ENCODE measurements at places on chromosomes 5 and 9.

- DNase-seq = no peak
Observed at GRCh38 chr5:111439473-111440075, 72.8 kb downstream of the STARD4 start.

- no peak for DNase-seq
Observed at GRCh38 chr5:114857941-114858551, 311.7 kb downstream of the TRIM36 start.

DNA sequence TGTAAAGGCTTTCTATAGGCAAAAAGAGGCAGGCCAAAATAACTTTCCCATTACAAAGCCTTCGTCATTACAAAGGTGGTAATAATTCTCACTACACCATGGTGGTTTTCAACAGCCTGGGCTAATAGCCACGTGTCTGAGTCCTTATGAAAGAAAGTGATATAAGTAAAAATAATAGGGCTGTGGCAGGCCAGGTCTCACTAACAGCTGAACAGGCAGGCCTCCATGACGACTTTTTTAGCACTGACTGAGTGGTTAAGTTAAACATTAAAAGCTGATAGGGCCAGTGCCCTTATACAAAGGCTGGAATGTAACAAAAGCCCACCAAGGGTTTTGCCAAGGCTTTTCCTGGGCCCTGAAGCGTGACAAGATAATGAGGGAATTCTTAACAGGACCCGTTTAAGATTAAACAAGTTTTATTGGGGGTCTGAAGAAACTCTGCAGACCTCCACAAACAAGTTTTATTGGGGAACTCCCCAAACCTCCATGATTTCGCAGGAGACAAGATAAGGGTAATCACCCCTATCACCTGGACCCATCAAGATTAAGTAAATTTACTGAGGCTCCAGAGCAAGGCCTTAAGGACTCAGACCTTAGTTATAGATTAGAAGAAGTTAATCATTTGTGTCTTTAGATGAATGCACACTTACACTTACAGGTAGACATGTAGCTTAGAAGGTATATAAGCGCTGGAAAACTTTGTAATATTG is 412.9 kb downstream of the CHSY3 start:
- DNase-seq = no peak

DNA sequence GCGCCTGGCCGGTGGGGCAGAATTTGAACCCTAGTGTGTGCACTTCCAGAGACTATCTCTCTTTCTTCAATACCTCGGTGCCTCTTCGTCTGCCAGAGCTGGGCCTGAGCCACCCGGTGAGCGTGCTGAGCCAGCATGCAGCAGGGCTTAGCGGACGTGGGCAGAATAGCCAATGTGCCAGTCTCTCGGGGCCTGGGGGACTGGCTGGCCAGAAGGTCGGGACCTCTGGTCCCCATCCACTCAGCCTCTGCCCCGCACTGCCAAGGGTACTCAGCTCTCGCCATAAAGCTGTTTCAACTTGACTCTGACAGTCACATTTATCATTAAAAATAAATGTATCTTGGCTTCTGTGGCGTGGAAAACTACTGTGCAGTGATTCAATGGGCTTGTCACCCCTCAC is 4.2 kb upstream of the FIBCD1 start:
- no peak for DNase-seq

DNA sequence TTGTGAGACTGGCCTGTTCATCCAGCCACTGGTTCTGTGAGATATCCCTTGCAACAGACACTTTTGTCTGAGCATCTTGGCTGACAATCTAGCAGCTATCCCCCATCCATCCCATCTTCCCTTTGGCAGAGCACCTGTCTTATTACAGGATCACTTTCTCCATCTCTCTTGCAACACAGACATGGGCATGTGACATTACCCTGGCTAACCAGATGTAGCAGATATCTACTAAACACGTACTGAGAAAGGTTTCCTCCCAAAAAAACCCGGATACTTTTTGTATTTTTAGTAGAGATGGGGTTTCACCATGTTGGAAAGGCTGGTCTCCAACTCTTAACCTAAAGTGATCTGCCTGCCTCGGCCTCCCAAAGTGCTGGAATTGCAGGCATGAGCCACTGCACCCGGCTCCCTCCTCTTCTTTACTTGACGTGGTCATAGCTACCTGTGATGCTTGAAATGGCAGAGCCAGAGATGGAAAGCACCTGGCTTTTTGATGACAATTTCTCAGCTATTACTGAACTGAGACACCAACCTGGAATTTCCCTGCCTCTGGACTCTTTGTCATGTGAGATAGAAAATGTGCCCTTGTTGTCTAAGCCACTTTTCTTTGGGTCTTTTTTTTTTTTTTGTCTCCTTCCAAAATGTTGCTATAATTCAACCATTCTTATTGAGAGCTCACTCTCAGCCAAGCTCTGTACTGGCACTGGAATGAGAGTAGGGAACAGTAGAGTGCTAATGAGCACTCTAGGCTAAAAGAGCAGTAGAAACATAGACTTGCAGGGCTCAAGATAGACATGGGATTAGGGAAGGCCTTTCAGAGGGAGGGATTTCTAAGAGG is 32.6 kb downstream of the FNBP1 start:
- DNase-seq = no peak

DNA sequence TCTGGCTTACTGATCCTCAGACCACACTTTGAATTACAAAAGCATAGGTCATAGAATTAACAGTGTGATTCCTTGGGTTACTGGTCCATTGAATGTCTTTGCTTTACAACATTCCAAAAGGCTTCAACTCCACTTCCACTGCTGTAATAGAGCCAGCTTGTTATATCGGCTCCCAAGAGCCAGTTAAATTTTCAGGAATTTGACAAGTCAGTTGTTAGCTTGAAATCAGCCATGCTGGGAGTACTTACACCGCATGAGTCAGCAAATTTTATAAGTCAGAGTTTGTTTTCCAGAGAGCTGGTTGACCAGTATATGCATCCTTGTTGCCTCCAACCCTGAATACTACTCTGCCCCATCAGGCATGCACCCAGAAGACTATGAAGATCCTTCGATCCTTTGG is 73.1 kb downstream of the FOXB2 start:
- DNase-seq = peak; percentile 4

DNA sequence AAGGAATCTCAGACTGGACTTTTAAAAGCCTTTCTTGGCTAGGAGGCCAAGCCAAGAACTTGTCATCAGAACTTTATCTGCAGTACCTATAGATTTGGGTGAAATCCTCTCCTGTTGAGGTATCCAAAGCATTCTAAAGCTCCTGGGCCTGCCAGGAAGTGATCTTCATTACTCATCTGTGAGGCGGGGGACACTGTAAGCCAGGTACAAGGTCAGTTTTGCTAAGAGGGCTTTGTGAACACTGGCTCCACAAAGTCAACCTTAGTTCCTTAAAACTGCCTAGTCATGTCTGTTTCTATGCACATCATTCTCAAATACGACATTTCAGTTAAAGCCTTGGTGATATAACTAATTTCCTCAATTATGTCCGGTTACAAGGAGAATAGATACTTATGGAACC is 236.7 kb downstream of the PIK3R1 start:
- DNase-seq = no peak

GRCh38 chr9:129402371-129402739 is 218.5 kb downstream of the C9orf50 start:
- DNase-seq = no peak

- no peak for DNase-seq
Observed at GRCh38 chr5:158153508-158153907, 294.6 kb upstream of the CLINT1 start.

- DNase-seq = no peak
Observed at GRCh38 chr9:105117234-105117633, 127.2 kb upstream of the SLC44A1 start.

- DNase-seq = no peak
Observed at GRCh38 chr9:83142389-83142788, 79.4 kb upstream of the RASEF start.

- DNase-seq = no peak
Observed at GRCh38 chr9:70010015-70010414, 33.6 kb upstream of the MAMDC2 start.

DNA sequence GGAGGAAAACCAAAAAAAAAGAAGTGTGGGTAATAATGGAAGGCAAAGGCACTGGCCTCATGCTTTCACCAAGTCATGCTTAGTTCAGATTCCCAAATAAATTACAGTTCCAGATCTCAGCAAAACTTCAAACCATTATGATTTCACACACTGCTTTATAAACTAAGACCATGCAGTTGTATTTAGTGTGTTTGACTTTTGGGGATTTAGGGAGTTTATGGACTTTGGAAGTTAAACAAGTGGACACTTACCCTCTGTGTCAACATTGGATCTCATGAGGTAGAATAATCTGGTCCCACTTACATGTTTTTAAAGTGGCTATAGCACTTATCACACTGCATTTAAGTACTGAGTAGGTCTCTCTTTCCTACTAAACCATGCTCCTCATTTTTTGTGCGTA is 3.7 kb downstream of the DNAJC25 start:
- DNase-seq = no peak

- DNase-seq = no peak
Observed at GRCh38 chr5:168224085-168224484, 67.4 kb upstream of the WWC1 start.

- DNase-seq = no peak
Observed at GRCh38 chr5:74595143-74595925, 45.2 kb downstream of the ENC1 start.

GRCh38 chr9:75552941-75553340 is 337.5 kb upstream of the PCSK5 start:
- no peak for DNase-seq

- no peak for DNase-seq
Observed at GRCh38 chr9:133080161-133080560, 18.4 kb downstream of the CEL start.

DNA sequence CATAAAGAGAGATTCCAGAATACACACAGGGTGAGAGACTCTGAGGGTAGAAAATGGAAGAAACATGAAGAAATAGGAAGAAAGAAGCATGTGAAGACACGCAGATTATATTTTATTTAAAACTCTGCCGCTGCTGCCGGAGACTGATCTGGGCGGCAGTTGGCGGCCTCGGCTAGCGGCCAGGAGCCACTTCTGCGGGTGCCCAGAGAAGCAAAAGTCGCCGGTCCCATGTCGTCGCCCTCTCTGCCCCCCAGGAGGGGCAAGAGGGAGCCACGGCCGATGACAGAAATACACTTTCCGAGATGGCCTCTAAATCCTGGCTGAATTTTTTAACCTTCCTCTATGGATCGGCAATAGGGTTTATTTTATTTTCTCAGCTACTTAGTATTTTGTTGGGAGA is 40.9 kb downstream of the ANKRD55 start:
- DNase-seq = no peak

- DNase-seq = no peak
Observed at GRCh38 chr9:109122726-109123621, 3.2 kb upstream of the TMEM245 start.

DNA sequence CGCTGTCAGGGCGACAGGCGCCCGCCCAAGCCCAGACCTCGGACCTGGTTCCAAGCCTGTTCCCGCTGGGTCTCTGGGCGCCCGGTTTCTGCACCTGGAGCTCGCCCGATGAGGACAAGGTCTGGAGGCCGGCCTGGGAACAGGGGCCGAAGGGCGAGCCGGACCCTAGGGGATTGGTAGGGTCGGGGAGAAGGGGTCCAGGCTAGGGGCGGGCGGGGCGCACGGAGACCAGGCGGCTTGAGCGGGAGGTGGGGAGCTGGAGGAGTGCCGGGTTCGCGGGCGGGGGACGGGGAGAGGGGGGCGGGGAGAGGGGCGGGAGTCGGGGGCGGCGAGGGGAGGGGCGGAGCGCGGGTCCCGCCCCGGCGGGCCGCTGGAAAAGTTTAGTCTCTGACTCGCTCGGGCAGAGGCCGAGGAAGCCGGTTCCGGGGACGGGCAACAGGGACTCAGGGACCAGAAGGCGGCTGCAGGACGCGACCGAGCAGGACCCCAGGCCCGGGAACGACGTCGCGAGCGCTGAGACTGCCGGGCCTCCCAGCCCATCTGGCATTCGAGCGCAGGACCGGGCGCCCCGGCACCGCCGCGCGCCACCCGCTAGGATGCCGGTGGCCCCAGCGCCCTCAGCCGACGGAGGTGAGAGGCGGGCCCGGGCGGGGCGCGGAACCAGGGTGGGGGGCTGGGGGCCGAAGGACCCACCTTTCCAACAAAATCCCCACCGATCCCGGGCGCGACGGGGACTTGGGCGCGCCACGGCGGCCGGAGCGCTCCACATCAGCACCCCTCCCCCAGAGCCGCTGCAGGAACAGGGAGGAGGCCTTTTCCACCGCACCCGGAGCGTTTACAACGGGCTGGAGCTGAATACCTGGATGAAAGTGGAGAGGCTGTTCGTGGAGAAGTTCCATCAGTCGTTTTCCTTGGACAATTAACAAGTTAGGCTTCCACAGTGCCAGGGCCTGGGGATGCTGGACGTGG is at the start of gene S1PR3:
Gene S1PR3, plus strand, starts transcription at position 403 of the 969 bp plus-strand sequence. CDS start 9,733 bp downstream, outside the sequence.
- DNase-seq = no peak

GRCh38 chr9:14650596-14650995 is 42.6 kb downstream of the ZDHHC21 start:
- no peak for DNase-seq
